ENCODE measurements at places on chromosomes 12 and 14. TPM values are rescaled to one million over a fixed set of nuclear protein-coding genes. Genes with fewer than 3 reads are reported as not detected.

Gene TMEM117
- 12.7 TPM for total RNA-seq

Gene NFATC4
- 39.9 TPM for total RNA-seq

Gene TMEM132C
- 3.6 TPM for total RNA-seq

Gene KRT80
- total RNA-seq: not detected

Gene PTGDR
- 0.32 TPM for total RNA-seq

Gene ASIC1
- 3.3 TPM for total RNA-seq

Gene KRT6B
- not detected for total RNA-seq

Gene KERA
- not detected for total RNA-seq

Gene TPPP2
- not detected for total RNA-seq

- H3K27ac ChIP-seq: no peak overlapping the region
- no peak for DNase-seq
- no peaks in the 10 kb centered on the region for H3K36me3 ChIP-seq
Measured at GRCh38 chr12:99529966-99530365, 117.6 kb upstream of the GARIN6 start.

GRCh38 chr14:71140157-71140556 lies 232.9 kb downstream of the PCNX1 start:
- H3K36me3 ChIP-seq: no peaks in the 10 kb centered on the region
- no peak overlapping the region for H3K27ac ChIP-seq

DNA sequence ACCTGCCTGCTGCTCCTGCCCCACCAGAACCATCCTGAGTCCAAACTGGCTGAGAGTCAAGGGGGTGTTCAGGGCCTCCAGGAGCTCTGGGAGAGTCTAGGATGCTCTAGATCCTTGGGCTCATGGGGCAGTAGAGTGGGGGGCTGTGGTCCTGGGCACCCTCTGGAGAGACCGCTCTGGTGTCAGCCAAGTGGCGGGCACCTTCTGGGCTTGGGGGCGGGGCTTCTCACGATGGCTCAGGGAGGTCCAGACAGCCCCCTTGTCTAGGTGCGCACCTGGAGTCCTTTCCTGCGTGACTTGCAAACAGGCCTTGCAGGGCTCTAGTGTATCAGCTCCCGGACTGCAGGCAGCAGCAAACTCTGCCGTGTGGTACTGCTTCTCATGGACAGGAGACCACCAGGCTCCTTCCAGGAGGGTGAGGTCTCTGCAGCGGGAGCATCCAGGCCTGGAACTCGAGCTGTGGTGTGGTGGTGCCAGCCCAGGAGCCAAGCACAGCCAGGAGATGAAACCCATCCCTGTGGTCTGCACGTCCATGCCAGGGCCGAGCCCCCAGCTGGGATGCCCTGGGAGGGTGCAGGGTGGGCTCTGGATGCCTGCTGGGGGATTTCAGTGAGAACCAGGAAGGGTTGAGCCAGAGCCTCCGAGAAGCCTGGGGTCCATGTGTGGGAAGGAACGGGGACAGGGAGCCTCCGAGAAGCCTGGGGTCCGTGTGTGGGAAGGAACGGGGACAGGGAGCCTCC lies 15.0 kb downstream of the PACS2 start:
- peaks cover 83% of the 10 kb centered on the region for H3K4me1 ChIP-seq
- H3K27me3 ChIP-seq: no peaks in the 10 kb centered on the region
- H3K36me3 ChIP-seq: no peaks in the 10 kb centered on the region
- H3K4me3 ChIP-seq: no peak overlapping the region
- DNase-seq: no peak

DNA sequence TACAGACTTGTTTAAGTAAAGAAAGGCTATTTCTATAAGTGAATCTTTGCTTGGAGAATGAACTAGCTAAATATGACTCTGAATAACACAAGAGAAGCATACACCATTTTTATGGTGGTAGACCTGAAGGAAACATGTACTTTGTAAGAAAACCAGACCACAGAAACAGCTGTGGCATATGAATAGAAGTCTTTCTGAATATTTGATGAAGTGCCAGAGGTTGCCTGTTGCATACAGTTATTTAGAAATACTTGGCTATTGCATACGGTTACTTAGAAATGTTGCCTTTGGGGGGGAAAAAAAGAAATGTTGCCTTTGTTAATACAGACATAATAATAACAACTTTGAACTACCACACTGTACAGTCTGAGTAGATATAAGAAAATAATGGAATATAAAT lies 16.8 kb upstream of the LEMD3 start:
- H3K27ac ChIP-seq: no peak overlapping the region
- H3K36me3 ChIP-seq: no peaks in the 10 kb centered on the region
- H3K4me3 ChIP-seq: no peak overlapping the region
- H3K27me3 ChIP-seq: no peaks in the 10 kb centered on the region
- no peak for DNase-seq

- peak overlapping the region; percentile 60 for H3K27ac ChIP-seq
- H3K27me3 ChIP-seq: no peaks in the 10 kb centered on the region
- H3K4me1 ChIP-seq: peaks cover 83% of the 10 kb centered on the region
- H3K36me3 ChIP-seq: no peaks in the 10 kb centered on the region
- no peak for DNase-seq
Measured at GRCh38 chr14:61472011-61472672, 150.8 kb downstream of the PRKCH start.

GRCh38 chr12:84016956-84017355 lies 895.6 kb downstream of the SLC6A15 start:
- H3K36me3 ChIP-seq: no peaks in the 10 kb centered on the region
- DNase-seq: no peak
- no peak overlapping the region for H3K27ac ChIP-seq
- H3K4me1 ChIP-seq: no peaks in the 10 kb centered on the region
- no peak overlapping the region for H3K4me3 ChIP-seq
- no peaks in the 10 kb centered on the region for H3K27me3 ChIP-seq

DNA sequence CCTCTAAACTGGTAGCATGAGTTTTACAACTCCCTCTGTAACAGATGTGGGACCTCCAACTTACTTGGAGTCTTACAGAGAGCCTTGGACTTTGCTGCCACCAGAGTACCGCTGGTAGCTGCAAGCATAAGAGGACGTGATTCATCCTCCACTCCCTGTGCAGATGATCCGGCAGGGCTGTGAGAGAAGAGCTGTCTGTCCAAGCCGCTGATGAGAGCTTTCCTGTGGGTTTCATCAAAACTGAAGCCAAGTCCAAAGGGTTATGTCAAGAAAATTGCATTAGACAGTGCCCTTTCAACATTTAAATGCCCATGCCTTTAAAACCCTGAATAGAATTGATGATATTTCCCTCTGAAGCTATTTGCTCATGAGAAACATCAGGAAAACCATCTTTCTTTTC lies 85.8 kb downstream of the LLPH start:
- no peaks in the 10 kb centered on the region for H3K36me3 ChIP-seq
- H3K27ac ChIP-seq: no peak overlapping the region
- H3K4me1 ChIP-seq: no peaks in the 10 kb centered on the region
- H3K27me3 ChIP-seq: no peaks in the 10 kb centered on the region
- no peak overlapping the region for H3K4me3 ChIP-seq

DNA sequence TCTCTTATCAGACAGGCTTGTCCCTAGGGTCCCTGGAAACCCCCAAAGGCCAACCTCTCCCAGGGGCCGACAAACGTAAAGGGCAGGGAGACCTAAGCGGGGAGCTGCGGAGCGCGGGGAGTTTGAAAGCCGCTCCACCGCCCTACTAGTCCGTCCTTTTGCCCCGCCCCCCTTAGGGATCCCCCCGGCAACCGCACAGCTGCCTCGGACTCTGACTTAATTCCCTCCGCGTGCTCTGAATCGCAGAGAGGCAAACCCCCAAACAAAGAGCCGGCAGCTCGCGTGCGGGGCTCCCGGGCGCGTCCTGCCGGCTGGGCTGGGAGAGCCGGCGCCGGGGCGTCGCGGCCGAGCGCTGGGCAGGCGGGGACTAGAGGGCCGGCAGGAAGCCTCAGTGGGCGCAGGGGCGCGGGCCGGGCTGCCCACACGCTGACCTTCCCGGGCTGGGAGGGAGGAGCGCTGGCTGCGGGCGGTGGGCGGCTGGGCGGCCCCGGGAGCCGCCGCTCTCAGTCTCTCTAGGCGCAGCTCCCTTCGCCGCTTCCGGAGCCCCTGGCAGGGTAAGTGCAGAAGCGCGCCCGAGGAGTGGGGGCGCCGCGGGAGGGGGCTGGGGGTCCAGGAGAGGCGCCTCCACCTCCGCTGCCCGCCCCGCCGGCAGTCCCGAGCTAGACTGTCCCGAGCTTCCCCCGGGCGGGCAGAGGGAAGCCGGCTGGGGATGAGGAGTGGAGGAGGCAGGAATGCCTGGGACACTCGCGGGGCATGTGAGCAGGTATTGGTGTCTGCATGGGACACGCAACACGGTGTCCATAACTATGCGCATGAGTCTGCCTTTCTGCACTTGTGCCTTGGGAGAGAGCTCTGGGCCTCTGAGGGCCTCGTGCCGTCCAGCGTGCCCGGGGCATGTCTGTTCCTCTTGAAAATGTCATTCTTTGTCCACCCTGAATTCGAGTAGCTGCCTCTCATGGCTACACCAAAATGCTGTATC lies at the start of gene TSPAN11:
TSS of gene TSPAN11 (plus strand) at position 506 of the 979 bp plus-strand sequence. CDS start 27,244 bp downstream, outside the sequence.
- peaks cover 23% of the 10 kb centered on the region for H3K4me1 ChIP-seq
- peaks cover 7% of the 10 kb centered on the region for H3K27me3 ChIP-seq
- H3K27ac ChIP-seq: peak within 1 kb of the TSS; percentile 42
- no peaks in the 10 kb centered on the region for H3K36me3 ChIP-seq

GRCh38 chr12:99212275-99212674 lies 435.3 kb upstream of the GARIN6 start:
- H3K36me3 ChIP-seq: no peaks in the 10 kb centered on the region
- no peaks in the 10 kb centered on the region for H3K27me3 ChIP-seq
- H3K4me3 ChIP-seq: no peak overlapping the region
- no peaks in the 10 kb centered on the region for H3K4me1 ChIP-seq
- no peak overlapping the region for H3K27ac ChIP-seq
- DNase-seq: no peak

DNA sequence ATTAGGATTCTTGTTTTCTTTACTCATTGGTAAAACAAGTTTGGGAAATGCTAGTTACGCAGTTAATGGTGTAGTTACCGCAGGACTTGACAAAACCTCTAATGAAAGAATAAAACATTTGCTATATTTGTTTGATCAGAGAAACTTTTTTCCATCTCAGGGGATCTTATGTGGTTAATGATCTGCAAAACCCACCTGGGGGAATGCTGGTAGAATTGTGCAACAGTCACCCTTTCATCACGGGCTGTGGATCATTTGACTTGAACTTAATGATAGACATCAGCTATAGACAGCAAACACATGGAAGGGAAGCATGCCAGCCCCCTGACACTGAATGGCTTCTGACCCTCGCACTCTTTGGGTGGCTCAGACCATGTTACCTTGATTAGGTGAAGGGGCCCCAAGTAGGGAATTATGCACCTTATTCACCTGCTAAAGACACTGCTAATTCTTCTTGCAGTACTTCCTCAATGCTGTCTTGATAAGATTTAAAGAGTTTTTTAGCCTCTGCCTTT lies 84.2 kb downstream of the PDE3A start:
- H3K27ac ChIP-seq: no peak overlapping the region
- H3K27me3 ChIP-seq: no peaks in the 10 kb centered on the region
- peaks cover 22% of the 10 kb centered on the region for H3K4me1 ChIP-seq
- no peaks in the 10 kb centered on the region for H3K36me3 ChIP-seq
- no peak for DNase-seq

DNA sequence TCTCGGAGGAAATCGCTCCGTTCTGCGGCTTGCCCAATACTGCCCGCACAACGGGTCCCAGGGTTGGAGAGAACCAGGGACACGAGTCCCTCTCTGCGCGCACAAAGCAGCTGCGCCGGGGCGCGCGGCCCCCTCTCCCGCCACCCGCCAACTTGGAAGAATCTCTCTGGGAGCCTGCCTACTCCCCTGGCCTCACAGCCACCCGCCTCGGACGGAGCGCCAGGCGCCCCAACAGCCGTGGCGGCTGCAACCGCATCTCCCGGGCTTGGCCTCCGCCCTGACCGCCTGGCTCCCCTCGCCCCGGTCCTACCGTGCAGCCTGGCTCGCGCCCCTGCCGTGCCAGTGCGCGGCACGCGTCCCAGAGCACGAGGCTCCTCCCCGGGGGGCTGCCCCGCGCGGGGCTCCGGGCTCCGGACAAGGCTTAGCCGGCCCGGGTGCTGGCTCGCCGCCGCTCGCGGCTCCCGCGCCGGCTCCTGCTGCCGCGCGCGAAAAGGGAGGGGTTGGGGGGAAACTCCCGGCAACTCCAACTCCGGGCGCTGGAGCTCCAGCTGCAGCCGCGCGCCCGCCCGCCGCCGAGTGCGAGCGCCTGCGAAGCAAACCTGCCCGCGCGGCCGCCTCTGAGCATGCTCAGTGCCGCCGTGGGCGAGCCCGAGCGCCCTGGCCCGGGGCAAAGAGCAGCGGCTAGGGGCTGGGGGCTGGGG lies at the start of gene STXBP6:
TSS of gene STXBP6 (minus strand) at position 580 of the 701 bp plus-strand sequence. CDS start 75,329 bp downstream, outside the sequence.
- peaks cover 42% of the 10 kb centered on the region for H3K4me1 ChIP-seq
- H3K27ac ChIP-seq: peak within 1 kb of the TSS; percentile 90
- H3K36me3 ChIP-seq: no peaks in the 10 kb centered on the region
- DNase-seq: no peak
- H3K27me3 ChIP-seq: no peaks in the 10 kb centered on the region

DNA sequence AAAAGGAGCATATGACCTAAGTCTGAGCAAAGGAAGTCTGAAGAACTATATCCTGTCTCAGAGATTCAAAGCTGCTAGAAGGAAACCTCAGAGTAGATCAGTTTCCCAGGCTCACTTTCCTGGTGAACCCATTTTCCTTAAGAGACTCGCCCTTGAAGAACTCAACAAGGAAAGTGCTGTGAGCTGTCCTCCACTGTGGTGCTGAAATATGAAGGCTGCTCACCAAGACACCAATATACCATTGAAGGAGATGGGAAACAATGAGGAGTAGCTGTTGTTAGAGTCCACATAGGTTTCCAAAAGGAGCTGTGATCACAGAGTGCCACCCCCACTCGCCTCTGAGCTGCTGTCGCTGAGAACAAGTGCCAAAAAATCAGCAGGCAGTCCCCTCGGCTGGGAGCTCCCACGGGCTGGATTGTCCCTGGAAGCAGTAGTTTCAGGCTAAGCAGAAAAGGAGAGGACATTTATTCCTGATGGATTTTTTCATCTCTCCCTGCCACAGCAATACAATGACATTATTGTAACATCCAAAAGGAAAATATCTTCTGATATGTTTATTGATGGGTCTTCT lies 282.1 kb downstream of the RPS29 start:
- H3K4me1 ChIP-seq: no peaks in the 10 kb centered on the region
- no peak for DNase-seq
- no peak overlapping the region for H3K27ac ChIP-seq

- no peak for DNase-seq
- H3K27ac ChIP-seq: no peak overlapping the region
- peaks cover 6% of the 10 kb centered on the region for H3K4me1 ChIP-seq
- H3K4me3 ChIP-seq: no peak overlapping the region
- H3K36me3 ChIP-seq: no peaks in the 10 kb centered on the region
Measured at GRCh38 chr12:59873136-59873535, 277.3 kb downstream of the SLC16A7 start.

- no peak for DNase-seq
- H3K4me3 ChIP-seq: no peak overlapping the region
- no peaks in the 10 kb centered on the region for H3K27me3 ChIP-seq
- no peak overlapping the region for H3K27ac ChIP-seq
- H3K36me3 ChIP-seq: no peaks in the 10 kb centered on the region
- H3K4me1 ChIP-seq: peaks cover 39% of the 10 kb centered on the region
Measured at GRCh38 chr12:802242-803120, 50.1 kb downstream of the WNK1 start.
